ENCODE measurements at places on chromosomes 1 and 21. TPM values are rescaled to one million over a fixed set of nuclear protein-coding genes. Genes with fewer than 3 reads are reported as not detected.

- DNase-seq = no peak
Measured at GRCh38 chr1:41813226-41813625, 105.5 kb downstream of the HIVEP3 start.

GRCh38 chr1:201740670-201741111 lies 88.3 kb upstream of the IPO9 start:
- no peak for DNase-seq

DNA sequence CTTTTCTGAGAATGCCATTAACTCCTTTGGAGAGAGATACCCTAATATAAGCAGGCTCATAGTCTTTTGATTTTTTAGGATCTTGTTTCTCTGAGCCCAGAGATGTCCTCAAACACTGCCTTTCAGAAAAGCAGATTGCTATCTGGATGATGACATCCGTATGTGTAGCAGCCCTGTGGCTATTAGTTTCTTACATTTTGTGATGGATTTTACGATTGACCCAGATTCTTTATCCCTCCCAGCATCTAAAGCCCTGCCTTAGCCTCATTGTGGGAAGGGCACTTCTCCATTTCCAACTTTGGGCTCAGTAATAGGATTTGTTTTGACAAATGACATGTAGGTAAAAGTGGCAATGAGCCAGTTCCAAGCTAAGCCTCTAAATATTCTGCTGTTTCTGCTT lies 300.3 kb downstream of the TTLL7 start:
- no peak for DNase-seq

- no peak for DNase-seq
Measured at GRCh38 chr21:37075214-37075770, 2.2 kb downstream of the TTC3 start.

DNA sequence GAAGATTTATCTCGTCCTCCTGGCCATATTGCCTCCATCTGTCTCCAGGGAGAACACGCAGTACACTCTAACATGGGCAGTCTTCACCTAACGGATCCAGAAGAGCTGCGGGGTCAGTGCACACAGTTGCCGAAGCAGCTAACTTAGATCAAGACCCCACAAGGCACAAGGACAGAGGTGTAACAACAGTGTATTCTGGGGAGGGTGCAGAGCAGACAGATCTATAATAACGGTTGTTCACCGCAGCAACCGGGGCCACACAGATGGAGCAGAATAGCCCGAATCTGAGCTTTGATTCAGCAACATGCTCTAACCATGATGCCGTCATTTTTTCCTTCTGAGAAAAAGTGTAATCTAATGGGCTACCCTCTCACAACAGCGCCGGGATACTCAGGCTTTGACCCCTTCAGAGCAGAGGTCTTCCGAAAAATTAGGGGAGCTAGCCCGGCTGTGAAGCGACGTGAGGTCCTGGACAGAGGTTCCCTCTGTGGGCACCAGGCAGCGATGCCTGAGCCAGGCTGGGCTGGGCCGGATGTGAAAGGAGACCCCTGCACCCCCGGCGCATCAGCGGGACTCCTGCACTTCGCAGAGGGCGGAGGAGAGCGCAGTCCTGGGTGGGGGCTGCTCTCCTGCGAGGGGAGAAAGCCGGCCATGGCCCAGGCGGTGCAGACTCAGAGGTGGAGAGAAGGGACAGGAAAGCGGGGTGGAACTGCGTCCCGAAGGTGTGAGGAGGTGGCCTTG lies 57.5 kb downstream of the BCL9 start:
- peak; percentile 42 for DNase-seq

GRCh38 chr1:54352755-54353154 lies 53.4 kb downstream of the SSBP3 start:
- no peak for DNase-seq

GRCh38 chr1:230333590-230334446 lies 92.3 kb downstream of the PGBD5 start:
- no peak for DNase-seq

Gene IGFN1
- 0.42 TPM for polyA plus RNA-seq

Gene SLC9C2
- polyA plus RNA-seq = 0.31 TPM

GRCh38 chr1:13826009-13826408 lies 126.0 kb downstream of the PRDM2 start:
- DNase-seq = no peak

DNA sequence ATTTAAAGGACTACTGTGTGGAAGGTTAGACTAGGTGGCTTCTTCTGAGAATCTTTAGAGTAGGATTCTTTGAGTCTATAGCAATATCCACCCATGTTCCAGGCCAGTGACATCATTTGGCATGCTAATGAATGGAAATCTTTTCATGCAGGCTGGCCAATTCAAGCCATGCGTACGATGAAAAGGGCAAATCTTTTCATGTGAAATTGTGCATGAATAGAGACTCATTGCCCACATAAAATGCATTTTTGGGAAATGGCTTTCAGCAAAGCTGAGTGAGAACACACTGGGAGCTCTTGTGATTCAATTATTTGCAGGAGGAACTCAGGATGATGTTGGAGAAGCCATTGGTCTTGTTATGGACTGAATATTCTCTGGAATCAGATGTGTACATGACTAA lies 324.9 kb upstream of the DAB1 start:
- DNase-seq = no peak

DNA sequence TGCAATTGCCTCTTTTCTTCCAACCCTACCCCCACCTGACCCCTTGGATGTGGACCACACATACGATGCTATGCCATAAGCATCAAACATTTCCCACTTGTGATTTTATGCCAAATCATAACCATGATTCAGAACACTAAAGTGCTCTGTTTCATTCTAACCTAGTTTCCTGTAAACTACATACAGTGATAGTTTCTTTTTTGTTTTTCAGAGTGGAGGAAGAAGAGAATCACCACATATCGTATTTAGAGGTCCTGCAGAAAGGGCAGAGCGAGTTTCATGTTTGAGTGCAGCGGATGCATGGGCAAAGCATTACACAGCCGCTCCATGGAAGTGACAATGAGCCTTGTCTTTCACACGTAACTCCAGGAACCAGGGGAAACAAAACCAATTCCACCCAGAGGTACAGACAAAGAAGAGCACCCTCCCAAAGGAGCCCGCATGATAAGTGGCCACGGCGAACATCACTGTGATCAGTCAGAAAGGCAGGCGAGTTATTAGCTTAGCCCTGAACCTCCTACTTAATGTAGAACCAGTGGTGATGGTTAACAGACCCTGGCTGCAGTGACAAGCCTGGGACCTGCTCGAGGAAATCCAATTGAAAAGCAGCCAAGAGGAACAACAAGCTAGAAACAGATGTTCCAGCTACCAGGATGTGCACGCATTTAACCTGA lies 64.0 kb upstream of the ZNF281 start:
- no peak for DNase-seq

Data from right renal cortex interstitium (tissue), 3 donors.